Keratinocyte (primary cell): ENCODE measurements at places on chromosomes 4 and X. TPM values are rescaled to one million over a fixed set of nuclear protein-coding genes. Genes with fewer than 3 reads are reported as not detected.
A peak's percentile ranks its signal among the peaks of the same experiment; 100 is the strongest.

- H3K27ac ChIP-seq, result no peak overlapping the region
- H3K4me1 ChIP-seq, result no peaks in the 10 kb centered on the region
- no peak overlapping the region for H3K4me3 ChIP-seq
Measured at GRCh38 chr4:73668782-73669201, 48.6 kb upstream of the RASSF6 start.

- peaks cover 26% of the 10 kb centered on the region for H3K4me1 ChIP-seq
- H3K36me3 ChIP-seq, result no peaks in the 10 kb centered on the region
- no peak for DNase-seq
- H3K27ac ChIP-seq, result no peak overlapping the region
- no peak overlapping the region for H3K4me3 ChIP-seq
Measured at GRCh38 chr4:6449746-6450369, 22.6 kb downstream of the PPP2R2C start.

DNA sequence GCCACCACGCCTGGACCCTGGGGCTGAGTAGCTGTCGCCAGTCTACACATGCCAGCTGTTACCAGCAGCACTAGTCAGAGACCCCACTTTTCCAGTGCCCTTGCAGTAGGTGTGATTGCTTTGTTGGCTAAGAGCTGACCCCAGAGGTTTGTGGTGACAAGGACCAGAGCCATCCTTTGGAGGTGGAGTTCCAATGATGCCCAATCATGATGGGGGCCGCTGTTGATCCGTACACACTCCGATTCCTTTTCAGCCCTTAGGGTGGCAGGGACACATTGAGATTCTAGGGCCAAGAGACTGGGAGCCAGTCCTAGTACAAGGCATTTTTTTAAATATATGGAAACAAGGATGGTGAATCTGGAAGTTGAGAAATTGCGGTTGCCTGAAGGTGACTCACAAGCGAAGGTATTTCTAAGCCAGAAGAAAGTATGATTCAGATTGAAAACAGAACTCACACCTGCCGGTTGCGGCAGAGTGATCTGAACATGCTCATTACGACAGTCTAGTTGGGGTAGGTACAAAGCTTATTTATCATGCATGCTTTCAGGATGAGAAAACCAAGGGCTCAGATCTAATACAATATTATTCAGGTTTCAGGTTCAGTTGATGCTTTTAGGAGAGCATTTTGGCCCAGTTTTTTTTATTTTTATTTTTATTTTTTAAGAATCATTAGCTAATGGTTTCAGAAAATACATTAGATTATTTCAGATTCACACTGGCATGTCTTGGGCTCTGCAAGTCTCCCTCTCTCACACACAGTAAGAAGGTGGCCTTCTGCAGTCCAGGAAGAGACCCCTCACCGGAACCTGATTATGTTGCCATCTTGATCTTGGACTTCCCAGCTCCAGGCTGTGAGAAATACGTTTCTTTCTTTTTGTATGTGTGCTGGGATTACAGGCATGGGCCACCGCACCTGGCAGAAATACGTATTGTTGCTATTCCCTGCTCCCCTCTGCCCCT is 43.4 kb downstream of the SHROOM2 start:
- H3K27ac ChIP-seq, result peak overlapping the region; percentile 77
- peaks cover 11% of the 10 kb centered on the region for H3K4me1 ChIP-seq
- DNase-seq, result peak; percentile 58
- no peaks in the 10 kb centered on the region for H3K27me3 ChIP-seq
- H3K36me3 ChIP-seq, result no peaks in the 10 kb centered on the region

DNA sequence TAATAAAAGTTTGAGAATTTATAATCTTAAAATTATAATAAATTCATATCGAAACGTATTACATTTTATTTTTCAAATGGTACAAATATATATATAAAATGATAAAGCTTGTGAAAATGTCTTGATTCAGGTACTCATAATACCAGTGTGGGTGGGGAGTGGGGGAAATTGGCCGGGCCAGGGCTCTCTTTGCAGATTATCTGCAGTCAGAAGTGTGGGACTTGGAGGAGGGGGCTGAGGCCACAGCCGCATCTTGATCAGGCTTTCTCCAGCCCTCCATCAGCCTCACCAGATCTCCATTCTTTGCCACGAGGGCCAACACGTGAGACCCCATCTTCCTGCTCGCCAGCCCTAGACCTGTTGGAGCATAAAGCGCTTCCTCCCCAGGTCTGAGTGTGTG is 86.7 kb downstream of the STIM2 start:
- no peaks in the 10 kb centered on the region for H3K27me3 ChIP-seq
- H3K27ac ChIP-seq, result no peak overlapping the region
- no peak for DNase-seq
- no peaks in the 10 kb centered on the region for H3K36me3 ChIP-seq

- no peaks in the 10 kb centered on the region for H3K27me3 ChIP-seq
- no peak overlapping the region for H3K4me3 ChIP-seq
- no peaks in the 10 kb centered on the region for H3K4me1 ChIP-seq
- DNase-seq, result no peak
- H3K27ac ChIP-seq, result no peak overlapping the region
- no peaks in the 10 kb centered on the region for H3K36me3 ChIP-seq
Measured at GRCh38 chr4:16532240-16532970, 306.1 kb upstream of the TAPT1 start.

Gene MID2
- polyA plus RNA-seq, result 8.9 to 9.6 TPM (median 9.4 TPM) in 3 replicates

DNA sequence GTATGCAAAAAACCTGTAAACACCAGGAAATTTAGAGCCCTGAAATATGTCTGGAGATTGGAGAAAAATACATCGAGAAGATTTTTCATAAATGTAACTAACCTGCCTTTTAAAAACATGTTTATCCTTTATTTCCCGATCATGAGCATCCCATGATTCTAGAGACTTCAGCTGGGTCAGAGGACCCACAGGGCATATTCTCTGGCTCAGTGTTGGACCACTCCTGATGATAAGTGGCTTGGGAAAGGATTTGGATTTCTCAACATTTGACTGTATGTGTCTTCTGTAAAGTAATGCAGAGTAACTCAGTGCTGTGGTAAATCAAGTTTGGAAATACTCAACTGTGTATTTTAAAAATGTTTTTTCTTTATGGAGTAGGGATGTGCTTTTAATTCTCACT is 40.0 kb upstream of the ANK2 start:
- H3K27me3 ChIP-seq, result no peaks in the 10 kb centered on the region
- DNase-seq, result no peak
- H3K36me3 ChIP-seq, result no peaks in the 10 kb centered on the region
- no peak overlapping the region for H3K27ac ChIP-seq
- no peaks in the 10 kb centered on the region for H3K4me1 ChIP-seq
- no peak overlapping the region for H3K4me3 ChIP-seq

Gene TSPAN7
- polyA plus RNA-seq, result 1.6 to 2.3 TPM (median 1.7 TPM) in 3 replicates

GRCh38 chrX:30302956-30303355 is 6.2 kb downstream of the NR0B1 start:
- H3K36me3 ChIP-seq, result no peaks in the 10 kb centered on the region
- H3K4me3 ChIP-seq, result no peak overlapping the region
- H3K27me3 ChIP-seq, result peaks cover 2% of the 10 kb centered on the region
- peaks cover 9% of the 10 kb centered on the region for H3K4me1 ChIP-seq

- H3K27ac ChIP-seq, result peak overlapping the region; percentile 68
- H3K27me3 ChIP-seq, result no peaks in the 10 kb centered on the region
- H3K36me3 ChIP-seq, result no peaks in the 10 kb centered on the region
- no peak for DNase-seq
- peaks cover 43% of the 10 kb centered on the region for H3K4me1 ChIP-seq
Measured at GRCh38 chr4:26088433-26088928, 174.5 kb downstream of the SMIM20 start.

GRCh38 chr4:99983289-99983943 is 33.3 kb upstream of the H2AZ1 start:
- H3K36me3 ChIP-seq, result no peaks in the 10 kb centered on the region
- no peaks in the 10 kb centered on the region for H3K27me3 ChIP-seq
- H3K4me3 ChIP-seq, result no peak overlapping the region
- peaks cover 8% of the 10 kb centered on the region for H3K4me1 ChIP-seq
- H3K27ac ChIP-seq, result no peak overlapping the region

Gene MAGEA2B
- polyA plus RNA-seq, result not detected in 3 replicates

GRCh38 chr4:37109756-37110155 is 134.8 kb upstream of the NWD2 start:
- H3K4me1 ChIP-seq, result no peaks in the 10 kb centered on the region
- no peak overlapping the region for H3K4me3 ChIP-seq
- H3K27ac ChIP-seq, result no peak overlapping the region
- no peaks in the 10 kb centered on the region for H3K27me3 ChIP-seq
- no peaks in the 10 kb centered on the region for H3K36me3 ChIP-seq

- H3K36me3 ChIP-seq, result no peaks in the 10 kb centered on the region
- no peak overlapping the region for H3K27ac ChIP-seq
- H3K4me3 ChIP-seq, result no peak overlapping the region
- peaks cover 23% of the 10 kb centered on the region for H3K4me1 ChIP-seq
- H3K27me3 ChIP-seq, result no peaks in the 10 kb centered on the region
- DNase-seq, result no peak
Measured at GRCh38 chrX:68824565-68825125, 4.2 kb upstream of the EFNB1 start.

Gene PAGE1
- polyA plus RNA-seq, result not detected in 3 replicates

- H3K4me1 ChIP-seq, result peaks cover 3% of the 10 kb centered on the region
- no peaks in the 10 kb centered on the region for H3K27me3 ChIP-seq
- no peak for DNase-seq
- H3K4me3 ChIP-seq, result no peak overlapping the region
- no peak overlapping the region for H3K27ac ChIP-seq
Measured at GRCh38 chrX:10034740-10035260, 67.6 kb downstream of the CLDN34 start.

DNA sequence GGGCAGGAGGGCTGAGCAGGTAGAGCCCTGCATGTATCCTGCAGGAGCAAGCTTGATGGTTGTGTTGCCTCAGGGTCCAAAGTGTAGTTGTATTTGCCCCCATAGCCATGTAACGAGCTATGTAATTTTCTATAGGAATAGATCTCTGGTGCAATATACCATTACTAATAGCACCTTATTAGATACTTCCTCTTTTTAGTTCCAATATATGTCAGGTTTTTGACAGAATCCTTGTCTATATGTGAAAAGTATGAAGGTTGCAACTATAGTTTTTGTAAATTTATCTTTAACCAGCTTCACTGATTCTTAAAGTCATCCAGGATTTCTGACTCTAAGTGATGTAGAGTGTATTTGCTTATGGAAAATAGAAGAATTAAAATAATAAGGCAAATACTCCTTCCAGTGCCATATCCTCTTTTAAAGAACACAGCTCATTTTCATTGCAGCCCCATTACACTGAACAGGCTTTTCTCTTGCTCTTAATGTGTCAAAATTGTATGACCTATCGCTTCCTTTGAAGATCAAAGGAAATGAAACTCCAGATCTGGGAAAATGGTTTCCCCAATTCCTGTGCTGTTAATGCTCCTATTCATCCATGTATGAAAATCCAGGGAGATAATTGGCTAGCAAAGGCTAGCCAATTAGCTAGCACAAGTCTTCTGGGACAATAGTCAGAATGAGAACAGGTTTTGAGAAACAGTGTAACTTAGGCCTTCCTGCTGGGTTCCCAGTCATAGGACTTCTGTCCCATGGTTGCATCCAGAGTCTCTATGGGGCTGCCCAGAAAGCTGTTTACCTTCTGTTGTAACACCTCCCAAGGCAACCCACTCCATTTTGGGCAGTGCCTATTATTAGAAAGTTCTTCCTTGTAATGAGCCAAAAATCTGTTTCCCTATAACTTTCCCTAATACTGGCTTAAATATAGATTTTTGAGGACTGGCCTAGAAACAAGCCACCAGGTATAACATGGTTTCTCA is 90.6 kb downstream of the TSPAN7 start:
- H3K4me3 ChIP-seq, result no peak overlapping the region
- no peak overlapping the region for H3K27ac ChIP-seq
- no peaks in the 10 kb centered on the region for H3K36me3 ChIP-seq
- no peaks in the 10 kb centered on the region for H3K4me1 ChIP-seq

GRCh38 chr4:47073647-47074046 is 42.3 kb downstream of the GABRB1 start:
- H3K27ac ChIP-seq, result no peak overlapping the region
- DNase-seq, result no peak
- H3K36me3 ChIP-seq, result no peaks in the 10 kb centered on the region
- H3K27me3 ChIP-seq, result no peaks in the 10 kb centered on the region

DNA sequence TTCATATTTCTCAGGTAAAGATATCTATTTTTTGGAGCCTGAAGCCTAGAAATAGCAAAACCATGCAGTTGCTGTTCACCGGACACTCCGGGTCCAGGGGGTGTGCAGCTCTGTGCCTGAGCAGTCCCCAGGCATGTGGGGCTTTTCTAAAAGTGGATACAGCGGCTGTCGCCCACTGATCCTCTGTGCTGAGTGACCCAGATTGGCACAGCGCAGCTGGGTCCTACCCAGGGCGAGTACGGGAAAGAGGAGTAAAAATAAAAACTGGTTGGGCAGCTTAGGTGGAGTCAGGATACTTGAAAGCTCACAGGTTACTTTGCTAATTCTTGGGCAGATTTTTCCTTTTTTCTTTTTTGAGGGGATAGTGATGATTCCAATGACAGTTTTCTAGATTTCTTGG is 118.8 kb downstream of the UCHL1 start:
- H3K4me3 ChIP-seq, result no peak overlapping the region
- no peaks in the 10 kb centered on the region for H3K36me3 ChIP-seq
- DNase-seq, result no peak
- H3K27ac ChIP-seq, result no peak overlapping the region
- H3K27me3 ChIP-seq, result peaks cover 5% of the 10 kb centered on the region
- no peaks in the 10 kb centered on the region for H3K4me1 ChIP-seq

GRCh38 chr4:40373636-40374035 is 38.5 kb downstream of the CHRNA9 start:
- H3K36me3 ChIP-seq, result no peaks in the 10 kb centered on the region
- no peak for DNase-seq
- no peaks in the 10 kb centered on the region for H3K27me3 ChIP-seq
- H3K4me3 ChIP-seq, result no peak overlapping the region

DNA sequence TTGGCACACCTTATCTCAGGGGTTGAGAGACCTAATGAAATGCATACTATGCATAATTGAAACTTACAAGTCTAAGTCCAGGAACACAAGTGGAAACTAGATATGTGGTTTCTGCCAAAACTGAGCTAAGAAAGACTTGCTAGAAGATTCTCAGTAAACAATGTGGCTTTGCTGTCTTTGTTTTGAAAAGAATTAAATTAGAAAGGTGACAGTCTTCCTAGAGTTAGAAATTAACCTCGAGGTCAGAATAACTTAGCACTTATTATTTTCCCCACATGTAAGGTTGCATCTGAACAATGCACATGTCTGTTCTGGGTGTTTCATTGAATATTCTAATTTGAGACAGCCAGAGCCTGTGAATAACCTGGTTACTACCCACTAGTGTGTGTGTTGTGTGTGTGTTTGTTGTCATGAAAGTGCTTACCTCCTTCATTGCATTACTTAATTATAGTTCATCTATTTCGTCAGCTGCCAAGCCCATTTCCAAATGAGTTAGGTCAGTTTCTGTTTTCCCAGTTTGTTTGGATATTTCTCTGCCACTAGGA is 1.5 kb downstream of the EREG start:
- H3K27ac ChIP-seq, result peak overlapping the region; percentile 87
- peaks cover 2% of the 10 kb centered on the region for H3K36me3 ChIP-seq
- no peak for DNase-seq
- H3K4me3 ChIP-seq, result peak overlapping the region; percentile 93
- H3K4me1 ChIP-seq, result peaks cover 43% of the 10 kb centered on the region

DNA sequence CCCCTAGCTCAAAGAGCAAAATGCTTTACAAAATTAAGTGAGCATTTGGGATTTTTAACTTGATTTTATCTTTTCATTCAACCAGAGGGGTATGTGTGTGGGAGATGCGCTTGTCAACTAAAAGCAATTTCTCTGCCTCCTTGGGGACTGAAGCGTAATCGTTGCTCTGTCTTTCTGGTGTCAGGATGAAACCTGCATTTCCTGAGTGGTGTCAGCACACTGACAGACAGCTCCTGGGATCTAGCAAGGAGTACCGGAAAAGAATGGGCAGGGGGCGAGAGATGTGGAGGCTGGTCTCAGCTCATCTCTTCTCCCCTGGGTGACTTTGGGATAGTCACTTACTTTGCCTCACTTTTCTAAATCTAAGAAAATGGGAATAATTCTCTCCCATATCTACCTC is 5.1 kb upstream of the ARHGAP36 start:
- H3K4me1 ChIP-seq, result no peaks in the 10 kb centered on the region
- H3K36me3 ChIP-seq, result no peaks in the 10 kb centered on the region
- no peak for DNase-seq
- H3K4me3 ChIP-seq, result no peak overlapping the region
- no peak overlapping the region for H3K27ac ChIP-seq
